ENCODE measurements at places on chromosomes 1 and 21.

DNA sequence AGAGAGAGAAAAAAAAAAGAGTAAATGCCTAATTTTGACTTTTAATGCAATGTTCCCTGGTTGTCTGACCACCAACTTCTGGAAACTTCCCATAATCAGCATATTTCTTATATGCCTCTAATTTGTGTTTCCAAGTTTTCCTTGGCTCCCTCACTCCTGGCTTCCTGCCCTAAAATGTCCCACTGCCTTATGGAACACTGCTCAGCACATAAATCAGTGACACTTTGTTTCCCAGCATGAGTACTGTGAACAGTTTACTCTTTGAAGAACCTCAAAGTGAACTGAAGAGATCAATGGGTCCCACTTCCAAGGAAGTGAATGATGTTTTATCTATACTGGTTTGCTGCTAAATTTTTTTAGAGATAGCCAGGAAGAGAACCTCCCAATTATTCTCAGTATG, 271.3 kb upstream of the PRMT6 start:
- DNase-seq = no peak

DNA sequence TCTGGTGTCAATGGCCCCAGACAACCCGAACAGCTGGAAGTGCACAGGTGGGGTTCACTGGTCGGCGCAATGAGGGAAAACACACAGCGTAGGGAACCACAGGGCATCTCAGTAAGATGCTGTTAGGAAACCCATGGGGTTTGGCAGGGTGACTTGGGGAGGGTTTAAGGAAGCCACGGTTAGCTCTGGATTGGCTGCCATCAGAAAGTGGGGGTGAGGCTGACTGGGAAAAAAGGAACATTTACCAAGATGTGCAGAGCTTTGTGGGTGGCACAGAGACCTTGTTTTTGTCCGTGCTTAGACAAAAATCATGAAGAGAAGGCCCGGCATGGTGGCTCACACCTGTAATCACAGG, 11.0 kb downstream of the ALDH4A1 start:
- no peak for DNase-seq

- no peak for DNase-seq
Observed at GRCh38 chr1:178241057-178241456, 147.2 kb downstream of the RASAL2 start.

- DNase-seq = no peak
Observed at GRCh38 chr1:171286032-171286705, 27.8 kb upstream of the FMO4 start.

- peak; percentile 92 for DNase-seq
Observed at GRCh38 chr1:111619635-111620440, at the start of gene RAP1A. Gene RAP1A, plus strand, starts transcription at chr1:111619789. Its CDS starts 71,572 bp downstream, at chr1:111691361.

DNA sequence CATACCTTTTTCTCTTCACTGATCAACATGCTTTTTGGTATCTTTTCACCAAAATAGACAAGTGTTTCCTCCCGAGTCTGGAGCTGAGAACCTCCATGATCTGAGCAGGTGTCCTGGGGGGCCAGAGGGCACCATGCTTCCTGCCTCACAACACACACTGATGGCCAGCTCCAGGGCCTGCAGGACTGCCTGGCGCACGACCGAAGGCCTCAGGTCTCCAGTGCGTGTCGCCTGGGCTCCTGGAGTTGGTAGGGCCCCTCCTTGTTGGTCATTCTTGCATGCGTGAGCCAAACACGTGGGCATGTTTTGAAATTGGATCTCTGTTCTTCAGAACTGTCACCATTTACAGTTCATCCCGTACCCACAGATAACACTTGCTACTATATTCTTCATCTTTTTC, 64.4 kb downstream of the SLC37A1 start:
- no peak for DNase-seq

DNA sequence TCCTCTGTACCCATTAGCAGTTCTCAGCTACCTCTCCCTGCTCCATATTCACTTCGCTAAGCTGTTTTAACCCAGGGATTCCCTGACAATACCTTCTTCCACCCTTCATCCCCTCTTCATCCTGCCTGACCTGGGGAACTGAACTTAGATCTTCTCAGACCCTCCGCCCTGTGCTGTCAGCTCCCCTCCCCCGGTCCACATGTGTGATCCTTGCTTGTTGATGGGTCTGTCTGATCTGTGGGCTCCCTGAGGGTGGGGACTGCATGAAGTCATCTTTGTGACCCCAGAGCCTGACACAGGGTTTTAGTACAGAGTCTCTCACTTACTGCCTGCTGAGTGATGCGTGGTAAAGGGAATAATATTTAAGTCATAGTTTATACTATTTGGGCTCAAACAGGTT, 11.8 kb downstream of the CHAF1B start:
- DNase-seq = no peak

DNA sequence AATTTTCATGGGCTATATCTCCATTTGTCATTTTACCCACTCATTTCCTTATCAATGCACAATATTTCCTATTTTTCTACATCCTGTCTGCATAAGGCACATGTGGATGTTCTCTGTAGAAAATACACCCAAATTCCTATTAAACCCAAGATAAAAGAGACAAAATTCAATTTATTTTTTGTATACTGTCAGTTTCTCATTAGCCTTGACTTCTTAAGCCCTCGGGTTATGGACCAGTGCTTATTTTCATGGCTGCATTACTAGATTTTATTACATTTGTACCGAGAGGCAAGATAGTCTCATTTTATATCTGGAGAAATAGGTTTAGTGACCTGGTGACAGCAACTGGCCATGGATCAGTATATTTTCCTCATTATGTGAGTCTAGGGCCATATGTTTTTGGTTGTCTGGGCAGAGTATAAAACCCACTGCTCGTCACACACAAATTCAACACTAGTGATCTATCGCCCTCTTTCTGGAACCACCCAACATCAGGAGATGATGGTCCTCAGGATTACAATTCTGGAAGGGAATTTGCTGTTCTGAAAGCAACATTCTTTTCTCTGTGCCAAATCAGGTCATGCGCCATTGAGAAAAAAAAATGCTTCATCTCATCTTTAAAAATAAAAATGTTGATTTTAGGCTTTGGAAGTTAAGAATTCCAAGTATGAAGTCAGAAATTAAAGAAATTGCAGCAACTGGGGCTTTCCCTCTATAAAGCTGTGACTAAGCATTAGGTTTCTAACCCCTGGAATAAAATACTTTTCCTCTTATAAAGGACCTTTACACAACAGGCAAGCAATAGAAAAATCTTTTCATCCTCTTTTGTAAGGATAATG, 81.4 kb downstream of the ASTN1 start:
- DNase-seq = no peak

GRCh38 chr1:3462356-3463012, 8.0 kb downstream of the ARHGEF16 start:
- no peak for DNase-seq

GRCh38 chr1:59412718-59413326, 115.9 kb downstream of the FGGY start:
- no peak for DNase-seq

DNA sequence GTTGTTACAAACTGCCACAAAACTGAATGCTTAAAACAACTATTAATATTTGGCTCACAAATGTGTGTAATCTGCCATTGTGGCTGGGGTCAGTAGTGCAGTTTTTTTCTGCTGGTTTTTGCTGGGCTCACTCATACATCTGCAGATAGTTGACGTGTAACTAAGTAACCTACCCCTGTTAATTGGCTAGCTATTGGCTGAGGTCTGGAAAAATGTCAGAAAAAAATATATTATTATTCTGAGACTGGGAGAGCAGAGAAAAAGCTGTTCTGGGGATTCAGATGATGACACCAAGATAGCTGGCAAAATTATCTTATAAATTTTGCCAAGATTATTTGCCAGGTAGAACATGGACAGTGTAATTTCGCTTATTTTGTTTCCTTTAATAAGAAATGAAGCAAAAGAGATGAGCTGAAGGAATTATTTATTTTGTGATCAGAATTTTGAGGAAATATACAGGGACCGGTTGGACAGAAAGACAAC, 616.1 kb upstream of the ADAMTS5 start:
- no peak for DNase-seq

DNA sequence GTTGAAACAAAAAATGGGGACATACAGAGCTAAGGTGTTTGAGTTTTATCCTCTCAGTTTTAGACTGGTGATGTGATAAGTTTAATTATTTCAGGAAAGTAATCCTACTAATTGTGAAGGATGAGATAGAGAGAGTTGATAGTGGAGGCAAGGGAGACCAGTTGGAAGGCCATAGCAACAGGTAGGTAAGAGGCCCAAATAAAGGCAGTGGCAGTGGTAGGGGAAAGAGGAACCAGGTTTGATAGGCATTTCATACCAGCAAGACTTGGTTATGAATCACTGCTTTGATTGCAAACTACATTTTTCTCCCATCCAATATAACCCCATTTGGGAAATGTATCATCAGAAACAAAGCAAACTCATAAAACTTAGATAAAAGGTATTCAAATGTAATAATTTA, 63.1 kb upstream of the SH3GLB1 start:
- DNase-seq = no peak

GRCh38 chr1:22323846-22324504, 127.7 kb upstream of the ZBTB40 start:
- no peak for DNase-seq

- peak; percentile 55 for DNase-seq
Observed at GRCh38 chr1:53393325-53393792, 65.5 kb upstream of the LRP8 start.

- DNase-seq = no peak
Observed at GRCh38 chr1:246350745-246351144, 156.3 kb downstream of the SMYD3 start.

GRCh38 chr1:32339363-32339978, 3.4 kb upstream of the MARCKSL1 start:
- no peak for DNase-seq

- peak; percentile 96 for DNase-seq
Observed at GRCh38 chr1:224113918-224114786, at the start of gene FBXO28. Gene FBXO28, plus strand, starts transcription at chr1:224114111. Its CDS starts 19 bp downstream, at chr1:224114130.

DNA sequence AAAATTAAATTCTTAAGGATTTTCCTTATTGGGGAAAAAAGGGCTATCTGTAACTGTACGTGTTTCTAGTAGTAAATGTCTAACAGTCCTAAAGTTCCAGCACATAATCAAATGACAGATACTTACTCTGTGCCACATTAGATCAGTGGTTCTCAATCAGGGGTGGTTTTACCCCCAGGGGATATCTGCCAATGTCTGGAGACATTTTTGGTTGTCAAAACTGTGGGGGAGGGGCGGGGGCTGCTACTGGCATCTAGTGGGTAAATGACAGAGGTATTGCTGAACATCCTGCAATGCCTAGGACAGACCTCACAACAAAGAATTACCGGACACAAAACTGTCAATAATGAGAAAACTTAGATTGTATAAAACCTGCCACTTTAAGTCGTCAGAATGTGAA, 33.4 kb upstream of the PTPRC start:
- no peak for DNase-seq

- no peak for DNase-seq
Observed at GRCh38 chr1:7681401-7681800, 89.7 kb upstream of the VAMP3 start.

DNA sequence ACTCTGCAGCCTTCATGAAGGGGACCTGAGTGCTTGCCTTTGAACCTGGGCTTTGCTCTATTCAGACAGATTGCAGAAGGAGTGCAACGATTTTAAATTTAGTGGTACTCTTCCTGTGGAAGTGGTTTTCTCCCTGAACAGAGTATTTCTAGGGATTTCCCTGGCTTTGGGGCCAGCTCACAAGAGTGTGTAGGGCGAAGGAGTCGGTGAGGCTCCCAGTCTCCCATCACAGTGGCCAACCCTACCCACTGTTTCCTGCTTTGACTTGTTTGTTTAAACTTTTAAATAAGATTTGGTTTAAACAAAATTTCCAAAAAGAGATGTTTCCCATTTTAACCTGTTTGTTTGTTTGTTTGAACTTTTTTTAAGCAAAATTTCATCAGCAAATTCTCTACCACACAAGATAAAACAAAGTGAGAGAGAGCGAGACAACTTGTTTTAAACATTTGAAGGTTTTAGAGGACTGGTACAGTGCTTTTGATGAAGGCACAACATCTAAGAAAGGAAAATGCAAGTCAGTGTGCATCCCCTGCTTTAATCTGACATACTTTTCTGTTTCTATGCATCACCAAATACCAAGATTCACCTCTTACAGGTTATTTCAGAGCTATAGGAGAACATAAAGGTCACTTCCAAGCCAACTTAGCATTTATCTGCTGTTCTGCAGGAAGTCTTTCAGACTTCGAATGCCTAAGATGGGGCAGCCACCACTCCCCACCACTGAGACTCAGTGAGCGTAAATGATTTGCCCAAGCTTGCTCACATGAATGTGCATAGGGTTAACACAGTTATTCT, 6.6 kb downstream of the SELP start:
- no peak for DNase-seq

GRCh38 chr1:201267481-201268229, 15.7 kb upstream of the PKP1 start:
- no peak for DNase-seq

GRCh38 chr1:94634977-94635416, 93.4 kb upstream of the F3 start:
- DNase-seq = no peak

- no peak for DNase-seq
Observed at GRCh38 chr1:29267321-29268070, 31.2 kb downstream of the PTPRU start.

DNA sequence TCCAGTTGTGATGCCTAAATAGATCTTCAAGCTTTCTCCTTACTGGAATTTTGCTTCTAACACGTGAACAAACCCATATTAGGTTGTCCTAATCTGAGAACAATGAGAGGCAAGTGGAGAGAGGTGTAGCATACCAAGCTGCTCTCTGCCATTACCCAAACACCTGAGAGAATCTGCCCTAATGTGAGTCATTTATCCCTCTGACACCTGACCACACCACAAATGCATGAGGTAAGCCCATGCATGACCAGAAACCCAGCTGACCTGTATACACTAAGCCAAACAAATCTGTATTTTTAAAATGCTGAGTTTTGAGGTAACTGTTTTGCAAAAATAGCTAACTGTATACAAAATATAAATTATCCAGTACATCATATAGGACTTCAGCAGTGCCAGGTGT, 1458.1 kb upstream of the B3GALT2 start:
- no peak for DNase-seq

DNA sequence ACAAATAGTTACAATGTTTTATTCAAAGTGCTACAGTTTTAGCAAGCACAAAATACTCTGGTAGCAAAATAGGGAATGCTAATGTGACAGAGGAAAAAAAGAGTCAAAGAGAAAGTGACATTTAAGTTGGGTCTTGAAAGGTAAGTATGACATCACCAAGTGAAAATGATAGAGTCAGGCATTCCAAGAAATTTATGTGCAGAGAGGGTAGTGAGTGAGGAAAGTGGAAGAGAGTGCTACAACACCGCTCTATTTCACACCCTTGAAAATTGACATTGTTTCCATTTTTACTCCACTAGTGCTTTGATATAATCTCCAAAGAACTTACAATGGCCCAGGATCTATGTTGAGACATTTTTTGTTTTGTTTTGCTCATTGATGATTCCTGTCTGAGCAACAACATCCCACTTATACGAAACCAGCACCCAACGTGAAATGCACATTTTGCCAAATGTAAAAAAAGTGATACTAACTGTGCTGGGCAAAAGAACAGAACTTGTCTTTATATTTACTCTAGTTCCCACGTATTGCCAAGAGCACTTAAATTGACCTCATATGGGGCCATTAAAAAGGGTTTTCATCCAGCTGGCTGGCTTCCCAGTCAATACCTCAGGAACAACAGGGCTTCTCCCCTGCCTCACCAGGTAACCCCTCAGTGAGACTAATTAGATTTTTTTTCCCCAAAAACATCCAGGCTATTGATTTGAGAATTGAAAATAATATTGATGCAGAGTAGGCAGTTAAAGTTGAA, 206.3 kb upstream of the NR5A2 start:
- no peak for DNase-seq

- no peak for DNase-seq
Observed at GRCh38 chr1:24118410-24119242, 6.7 kb upstream of the MYOM3 start.
